ENCODE measurements at places on chromosomes 5 and 9. TPM values are rescaled to one million over a fixed set of nuclear protein-coding genes. Genes with fewer than 3 reads are reported as not detected.

Gene FAM120AOS
- total RNA-seq: 36.4 TPM

Gene RBM27
- total RNA-seq: 29.1 TPM

Gene ACTL7B
- total RNA-seq: not detected

Gene ACTBL2
- total RNA-seq: not detected

Gene PTGES
- total RNA-seq: 0.56 TPM

Gene IL7R
- 142 TPM for total RNA-seq

Gene TAF11L10
- total RNA-seq: not detected

Gene ARPC5L
- 73.9 TPM for total RNA-seq

Gene PCDHB5
- total RNA-seq: not detected

Gene PCDHA9
- total RNA-seq: not detected

Gene CTNND2
- not detected for total RNA-seq

Gene TMOD1
- 0.47 TPM for total RNA-seq

Gene CCDC171
- 2.3 TPM for total RNA-seq

Gene RAPGEF1
- total RNA-seq: 84.5 TPM

Gene IL17B
- not detected for total RNA-seq

Gene IL5
- 1.6 TPM for total RNA-seq

Gene CYLC2
- not detected for total RNA-seq

Gene PCDHGB2
- 0.14 TPM for total RNA-seq

Gene FSD1L
- 1.3 TPM for total RNA-seq

Gene IFNB1
- 0.87 TPM for total RNA-seq

Gene SYNPO
- 0.22 TPM for total RNA-seq

Gene KCNIP1
- not detected for total RNA-seq

Gene TRIM23
- total RNA-seq: 6.8 TPM

Gene ZNF354C
- 7.4 TPM for total RNA-seq

Gene PCDHA1
- not detected for total RNA-seq

Gene HSD17B3
- total RNA-seq: not detected

Gene KCNV2
- not detected for total RNA-seq

Gene ASTN2
- 5.2 TPM for total RNA-seq

Gene CIZ1
- 77.1 TPM for total RNA-seq

Gene BASP1
- total RNA-seq: 0.47 TPM

Gene SLC35D2
- total RNA-seq: 2.2 TPM

Gene AGXT2
- total RNA-seq: not detected

Gene ORM2
- not detected for total RNA-seq

Gene PCDHA10
- not detected for total RNA-seq

Gene STKLD1
- total RNA-seq: 0.45 TPM

Gene FUT7
- total RNA-seq: not detected

Gene TMEM174
- total RNA-seq: not detected

Gene FOXD4L4
- total RNA-seq: not detected

Gene RAPGEF6
- 27.0 TPM for total RNA-seq

Gene FXN
- 21.8 TPM for total RNA-seq

Gene CBY3
- total RNA-seq: 0.47 TPM

Gene GPX3
- not detected for total RNA-seq

Gene LHX6
- total RNA-seq: 0.22 TPM

Gene TSSK1B
- not detected for total RNA-seq

Gene SPINK13
- total RNA-seq: not detected

Gene DMRT2
- total RNA-seq: not detected

Gene HTR1A
- not detected for total RNA-seq
